ENCODE measurements at places on chromosomes 5 and 9.
A peak's percentile ranks its signal among the peaks of the same experiment; 100 is the strongest.

DNA sequence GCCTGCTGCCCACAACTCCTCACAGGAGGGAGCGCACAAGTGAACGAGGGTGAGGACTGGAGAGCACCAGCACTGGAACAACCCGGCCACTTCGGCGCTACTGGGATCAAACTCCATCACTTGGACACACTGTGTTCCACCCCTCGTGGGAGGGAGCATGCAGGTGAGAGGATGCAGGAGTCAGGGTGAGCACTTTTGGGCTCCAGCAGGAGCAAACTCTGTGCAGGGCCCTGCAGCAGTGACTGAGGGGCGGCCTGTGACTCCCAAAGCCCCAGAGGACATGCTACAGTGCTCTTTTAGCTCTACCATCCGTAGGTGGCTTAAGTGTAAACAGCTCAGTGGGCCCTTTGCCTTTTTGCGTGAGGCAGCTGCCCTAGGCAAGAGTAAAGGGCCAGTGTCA lies 4.4 kb upstream of the MOCS2 start:
- DNase-seq = no peak

GRCh38 chr9:126614088-126614454 lies 343 bp downstream of the LMX1B start:
- DNase-seq = no peak

DNA sequence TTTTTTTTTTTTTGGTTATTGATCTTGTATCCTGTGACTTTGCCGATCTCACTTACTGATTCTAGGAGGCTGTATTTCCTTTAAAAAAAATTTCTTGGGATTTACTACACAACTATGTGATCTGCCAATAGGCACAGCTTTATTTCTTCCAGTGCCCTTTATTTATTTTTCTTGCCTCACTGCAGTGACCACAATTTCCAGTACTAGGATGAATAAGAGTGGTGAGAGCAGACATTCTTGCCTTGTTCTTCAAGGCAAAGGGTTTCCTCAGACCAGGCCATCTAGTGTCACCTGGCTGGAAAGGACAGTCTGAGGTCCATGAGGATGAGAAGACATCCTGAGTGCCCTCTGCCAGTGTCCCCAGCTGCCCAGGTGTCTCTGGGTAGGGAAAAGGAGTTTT lies 265.4 kb downstream of the SPOCK1 start:
- no peak for DNase-seq

GRCh38 chr9:93061791-93062763 lies 3.6 kb downstream of the SUSD3 start:
- DNase-seq = peak; percentile 93

DNA sequence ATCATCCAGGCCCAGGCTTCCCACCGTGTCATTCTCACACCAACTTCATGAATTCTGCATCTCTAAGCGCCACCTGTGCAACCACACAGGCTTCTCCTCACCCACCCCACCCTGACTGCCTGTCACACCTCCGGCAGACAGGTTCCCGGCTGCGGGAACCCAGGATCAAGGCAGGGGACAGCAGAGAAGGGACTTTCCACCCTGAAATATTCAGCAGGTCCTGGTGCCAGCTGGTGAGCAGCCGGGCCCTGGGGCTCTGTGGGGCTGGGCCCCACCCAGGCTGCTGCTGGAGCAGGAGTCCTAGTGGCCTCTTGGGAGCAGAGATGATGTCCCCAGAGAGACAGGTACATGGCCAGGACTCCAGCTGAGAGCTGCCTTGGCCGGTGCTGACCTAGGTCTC lies 12.7 kb downstream of the ANXA6 start:
- no peak for DNase-seq

DNA sequence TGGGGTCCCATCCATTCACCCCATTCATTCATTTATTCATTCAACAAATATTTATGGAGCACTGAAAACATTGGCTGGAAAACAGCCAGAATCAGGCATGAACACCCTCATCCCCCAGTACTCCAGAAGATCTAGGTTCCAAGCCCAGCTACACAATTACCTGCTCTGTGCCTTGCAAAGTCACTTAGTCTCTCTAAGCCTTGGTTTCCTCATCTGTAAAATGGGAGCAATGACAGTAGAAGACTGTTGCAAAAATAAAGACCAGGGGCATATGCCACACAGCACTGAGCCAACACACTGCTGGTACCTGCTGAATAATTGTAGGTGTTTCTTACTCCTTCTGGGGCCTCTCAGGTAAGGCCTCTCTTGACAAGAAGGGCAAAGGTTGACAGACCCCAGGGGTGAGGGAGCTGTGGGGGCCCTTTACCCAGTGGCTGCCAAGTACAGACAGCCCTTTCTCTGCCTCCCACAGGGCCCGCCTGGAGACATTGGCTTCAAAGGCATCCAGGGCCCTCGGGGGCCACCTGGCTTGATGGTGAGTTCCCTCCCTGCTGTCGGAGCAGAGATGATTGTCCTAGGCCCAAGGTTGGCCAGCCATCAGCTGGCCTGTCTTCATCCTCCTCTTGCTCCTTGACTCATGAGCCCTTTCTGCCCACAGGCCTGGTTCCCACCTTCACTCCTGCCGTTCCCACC lies 22.6 kb upstream of the ORM1 start:
- peak; percentile 61 for DNase-seq

DNA sequence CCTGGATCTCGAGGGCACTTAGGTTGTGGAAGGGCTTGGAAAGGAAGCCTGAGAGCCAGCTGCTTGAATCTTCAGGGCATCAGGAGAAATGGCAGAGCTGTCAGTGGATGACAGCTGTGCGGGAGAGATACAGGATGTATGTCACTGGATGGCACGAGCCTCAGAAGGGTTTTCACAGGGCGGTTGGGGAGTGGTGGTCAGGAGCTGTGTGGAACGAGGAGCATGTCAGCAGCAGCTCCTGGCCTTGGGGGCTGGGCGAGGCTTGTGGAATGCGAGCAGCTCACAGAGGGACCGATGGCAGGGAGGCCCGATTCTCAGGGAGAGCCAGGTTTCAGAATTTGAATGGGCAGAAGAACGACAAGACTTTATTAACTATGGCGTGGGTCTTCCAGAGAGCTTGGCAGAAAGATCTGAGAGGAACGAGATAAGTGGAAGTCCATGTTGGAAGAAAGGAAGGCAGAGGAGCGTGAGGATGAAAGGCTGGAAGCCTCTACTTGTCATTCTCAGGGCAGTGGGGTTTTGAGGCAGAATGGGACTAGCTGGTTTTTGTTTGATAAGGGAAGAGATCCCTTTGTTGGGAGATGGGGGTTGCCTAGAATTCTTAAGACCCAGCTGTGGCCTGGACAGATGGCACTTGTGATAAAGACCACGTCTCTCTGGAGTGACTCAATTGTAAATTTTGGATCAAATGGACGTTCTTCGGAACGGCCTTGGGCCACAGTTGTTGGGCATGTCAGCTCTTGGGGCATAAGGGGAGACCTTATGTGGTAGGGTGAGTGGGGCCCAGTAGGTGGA lies 60.3 kb downstream of the SNX30 start:
- DNase-seq = peak; percentile 47

DNA sequence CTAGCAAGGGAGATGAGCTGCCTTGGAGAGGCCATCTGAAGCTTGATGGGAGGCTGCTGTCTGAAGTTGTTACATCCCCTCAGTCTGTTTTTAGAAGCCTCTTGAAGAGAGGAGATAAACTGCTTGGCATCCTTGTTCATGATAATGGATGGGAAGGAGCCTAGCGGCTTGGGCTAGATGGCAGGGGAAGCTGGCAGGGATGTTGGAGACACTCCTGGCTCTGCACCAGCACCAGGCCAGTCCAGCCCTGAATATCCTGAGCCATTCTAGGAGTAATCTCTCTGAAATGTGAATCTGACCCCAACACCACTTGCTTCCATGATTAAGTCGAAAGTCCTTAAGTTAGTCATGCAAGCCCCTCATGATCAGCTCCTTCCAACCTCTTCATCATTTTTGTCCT lies 310.5 kb downstream of the NSG2 start:
- no peak for DNase-seq

DNA sequence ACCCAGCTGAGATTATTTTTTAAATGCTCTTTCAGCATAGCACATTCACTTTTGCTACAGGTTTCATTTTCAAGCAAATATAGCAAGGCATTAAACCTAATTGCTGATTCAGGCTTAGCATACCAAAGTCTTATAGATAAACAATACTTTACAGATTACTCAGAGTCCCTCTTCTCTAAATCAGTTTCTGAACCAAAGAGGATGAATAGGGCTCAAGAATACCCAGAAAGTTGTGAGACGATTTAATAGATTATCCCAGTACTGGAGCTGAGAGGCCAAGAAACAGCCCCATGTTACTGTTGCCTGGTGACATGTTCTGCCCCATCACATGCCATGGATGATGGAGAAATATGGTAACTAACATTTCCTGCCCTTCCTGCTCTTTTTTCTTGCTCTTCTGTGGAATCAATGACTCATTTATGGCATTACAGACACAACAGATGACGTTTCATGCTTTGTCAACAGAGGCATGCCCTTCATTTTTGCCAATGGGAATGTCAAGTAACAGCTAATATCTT lies 18.1 kb upstream of the SSBP2 start:
- DNase-seq = no peak

GRCh38 chr9:131666774-131667173 lies 73.1 kb downstream of the RAPGEF1 start:
- DNase-seq = no peak

DNA sequence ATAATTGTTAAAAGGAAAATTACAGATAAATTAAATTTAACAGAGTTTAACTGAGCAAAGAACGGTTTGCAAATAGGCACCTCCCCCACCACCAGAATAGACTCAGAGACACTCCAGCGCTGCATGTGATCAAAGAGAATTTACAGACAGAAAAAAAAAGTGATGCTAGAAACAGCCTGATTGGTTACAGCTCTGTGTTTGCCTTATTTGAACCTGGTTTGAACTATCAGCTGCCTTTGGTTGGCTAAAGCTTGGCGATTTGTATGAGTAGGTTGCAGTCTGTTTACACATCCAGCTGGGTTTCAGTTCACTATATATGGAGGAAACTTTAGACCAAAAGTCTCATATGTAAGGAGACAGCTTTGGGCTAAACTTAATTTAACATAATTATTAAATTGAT lies 249.1 kb downstream of the ENC1 start:
- no peak for DNase-seq

DNA sequence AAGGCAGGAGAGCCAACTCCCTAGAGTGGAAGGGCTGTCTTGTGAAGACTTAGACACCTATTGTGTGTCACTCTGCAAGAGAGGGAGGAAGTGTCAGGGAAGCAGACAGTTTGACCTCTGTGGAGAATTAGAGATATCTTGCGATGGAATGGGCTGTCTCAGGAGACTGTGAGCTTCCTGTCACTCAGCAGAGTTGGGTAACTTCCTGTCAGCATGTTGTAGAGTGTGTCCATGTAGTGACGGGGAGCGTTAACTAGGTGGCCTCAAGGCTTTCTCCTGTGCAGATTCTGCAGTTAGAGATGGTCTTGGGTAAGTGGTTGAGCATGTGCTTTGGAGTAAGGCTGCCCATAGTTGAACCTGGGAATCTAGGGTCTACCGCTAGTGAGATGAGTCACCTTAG lies 136.5 kb downstream of the KIF4B start:
- DNase-seq = no peak

Measured in spleen (tissue), 13 donors.